Neural crest cell (in vitro differentiated cells): ENCODE measurements at places on chromosomes 4 and X. TPM values are rescaled to one million over a fixed set of nuclear protein-coding genes. Genes with fewer than 3 reads are reported as not detected.

DNA sequence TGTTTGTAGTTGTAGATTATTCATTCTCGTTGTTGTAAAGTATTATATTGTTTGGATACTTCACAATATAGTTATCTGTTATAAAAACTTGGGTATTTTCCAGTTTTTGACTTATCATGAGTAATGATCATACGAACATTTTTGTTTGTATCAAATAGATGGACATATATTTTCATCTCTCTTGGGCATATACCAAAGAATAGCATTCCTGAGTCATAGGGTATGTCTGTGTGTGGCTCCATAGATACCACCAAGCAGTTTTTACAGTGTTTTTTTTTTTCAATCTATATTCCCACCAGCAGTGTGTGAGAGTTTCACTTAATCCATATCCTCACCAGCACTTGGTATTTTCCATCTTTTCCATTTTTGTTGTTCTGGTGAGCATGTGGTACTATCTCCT is 89.7 kb upstream of the RAB40AL start:
- no peak overlapping the region for H3K27ac ChIP-seq
- no peak for DNase-seq
- H3K4me1 ChIP-seq, result no peaks in the 10 kb centered on the region
- no peak overlapping the region for H3K4me3 ChIP-seq
- H3K36me3 ChIP-seq, result peaks cover 5% of the 10 kb centered on the region

PDGFC gene
- 18.9 and 19.1 TPM in 2 replicates for total RNA-seq

DNA sequence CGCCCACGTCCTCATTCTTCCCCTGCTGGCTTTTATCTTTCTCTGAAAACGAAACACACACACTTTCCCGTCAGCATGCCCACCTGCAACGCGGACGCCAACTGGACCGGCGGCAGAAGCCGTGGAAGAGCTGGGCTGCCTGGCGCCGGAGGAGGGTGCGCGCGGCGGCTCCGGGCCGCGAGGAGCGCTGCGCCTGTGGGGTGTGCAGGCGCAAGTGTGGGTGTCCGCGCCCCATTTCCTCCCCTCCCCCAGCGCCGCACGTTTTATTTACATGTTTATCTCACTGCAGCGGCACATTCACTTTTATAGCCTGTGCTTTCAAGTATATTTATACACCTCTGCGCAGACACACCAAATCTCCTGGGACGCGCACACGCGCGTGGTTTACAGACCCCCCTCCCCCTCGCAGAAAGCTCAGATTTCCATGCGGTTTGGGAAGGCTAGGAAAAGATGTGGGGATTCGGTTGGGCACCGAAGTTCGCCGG is 1.5 kb downstream of the PITX2 start:
- peaks cover 33% of the 10 kb centered on the region for H3K4me1 ChIP-seq
- H3K27ac ChIP-seq, result no peak overlapping the region
- H3K27me3 ChIP-seq, result peaks cover 100% of the 10 kb centered on the region

DNA sequence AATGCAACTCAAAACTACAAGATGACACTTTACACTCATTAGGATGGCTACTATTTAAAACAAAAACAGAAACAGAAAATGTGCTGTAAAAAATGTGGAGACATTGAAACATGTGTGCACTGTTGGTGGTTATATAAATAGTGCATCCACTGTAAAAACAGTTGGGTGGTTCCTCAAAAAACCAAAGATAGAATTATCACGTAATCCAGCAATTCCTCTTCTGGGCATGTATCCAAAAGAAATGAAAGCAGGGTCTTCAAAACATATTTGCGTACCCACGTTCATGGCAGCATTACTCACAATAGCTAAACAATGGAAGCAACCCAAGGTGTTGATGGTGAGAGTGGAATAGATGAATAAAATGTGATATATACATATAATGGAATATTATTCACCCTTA is 967.2 kb downstream of the TRAM1L1 start:
- no peaks in the 10 kb centered on the region for H3K27me3 ChIP-seq
- H3K4me3 ChIP-seq, result no peak overlapping the region
- DNase-seq, result no peak
- H3K4me1 ChIP-seq, result no peaks in the 10 kb centered on the region
- H3K27ac ChIP-seq, result no peak overlapping the region

CENPVL2 gene
- 1.3 and 1.6 TPM in 2 replicates for total RNA-seq

SLC34A2 gene
- total RNA-seq, result not detected in 2 replicates

BEND2 gene
- total RNA-seq, result not detected in 2 replicates

ADGRG4 gene
- not detected in 2 replicates for total RNA-seq

DNA sequence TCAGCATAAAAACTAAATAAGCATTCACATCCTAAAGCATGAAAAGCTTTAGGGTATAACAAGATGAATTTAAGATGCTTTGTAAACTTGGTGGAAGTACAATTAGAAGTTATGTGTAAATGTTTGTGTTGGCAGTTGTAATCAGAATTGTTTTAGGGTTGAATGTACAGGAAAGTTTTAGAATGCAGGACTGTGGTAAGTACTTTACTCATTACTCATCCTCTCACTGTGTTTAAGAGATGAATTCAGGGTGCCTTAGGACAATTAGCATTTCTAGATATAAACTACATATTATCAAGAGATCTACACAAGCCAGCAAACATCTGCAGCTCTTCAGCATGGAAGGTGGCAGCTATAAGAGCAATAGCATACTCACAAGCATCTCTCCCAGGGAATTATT is 77.5 kb upstream of the ELOVL6 start:
- peaks cover 14% of the 10 kb centered on the region for H3K4me1 ChIP-seq
- no peaks in the 10 kb centered on the region for H3K36me3 ChIP-seq
- no peak for DNase-seq
- no peak overlapping the region for H3K4me3 ChIP-seq
- H3K27me3 ChIP-seq, result peaks cover 34% of the 10 kb centered on the region

DNA sequence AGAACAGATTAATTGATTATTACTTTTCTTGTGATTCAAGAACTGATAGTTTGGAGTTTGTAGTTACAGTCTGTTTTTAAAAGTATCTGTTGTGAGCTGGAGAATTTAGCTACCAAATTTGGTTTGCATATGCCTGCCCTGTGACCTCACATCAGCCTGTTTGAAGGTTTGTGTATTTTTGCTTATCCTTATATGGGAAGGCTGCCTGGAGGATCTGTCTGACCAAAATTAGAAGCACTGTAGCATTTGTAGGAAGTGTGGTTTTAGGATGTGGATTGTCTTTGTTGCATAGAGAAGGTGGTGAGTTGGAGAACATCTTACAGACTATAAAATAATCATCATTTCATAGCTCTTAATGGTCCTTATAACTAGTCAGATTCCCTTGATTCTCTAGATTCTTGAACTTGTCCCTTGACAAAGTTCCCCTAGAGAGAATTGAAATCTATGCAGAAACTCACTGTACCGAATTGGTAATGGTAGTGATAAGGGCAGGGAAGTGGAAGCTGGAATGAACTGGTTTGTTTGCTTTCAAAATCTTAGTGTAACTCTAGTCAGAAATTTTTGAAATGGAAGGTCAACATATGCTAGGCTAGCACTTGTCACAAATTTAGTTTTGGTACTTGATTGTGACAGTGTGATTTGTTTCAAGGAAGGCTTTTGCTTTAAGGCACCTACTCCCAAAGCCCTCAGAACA is 57.3 kb downstream of the SH3BGRL start:
- H3K27me3 ChIP-seq, result no peaks in the 10 kb centered on the region
- H3K4me1 ChIP-seq, result peaks cover 40% of the 10 kb centered on the region

GPC3 gene
- 29.4 and 30.4 TPM in 2 replicates for total RNA-seq

GRCh38 chrX:119552508-119552907 is 12.7 kb downstream of the STEEP1 start:
- H3K4me1 ChIP-seq, result no peaks in the 10 kb centered on the region
- DNase-seq, result no peak
- peaks cover 7% of the 10 kb centered on the region for H3K36me3 ChIP-seq

- H3K36me3 ChIP-seq, result no peaks in the 10 kb centered on the region
- peaks cover 8% of the 10 kb centered on the region for H3K4me1 ChIP-seq
- no peaks in the 10 kb centered on the region for H3K27me3 ChIP-seq
- no peak for DNase-seq
- no peak overlapping the region for H3K4me3 ChIP-seq
Observed at GRCh38 chr4:154366956-154367355, 124.6 kb downstream of the DCHS2 start.

CACNA1F gene
- total RNA-seq, result 0.05 TPM in 1 of 2 replicates, not detected in the other

SH3RF1 gene
- total RNA-seq, result 18.6 and 21.2 TPM in 2 replicates

DNA sequence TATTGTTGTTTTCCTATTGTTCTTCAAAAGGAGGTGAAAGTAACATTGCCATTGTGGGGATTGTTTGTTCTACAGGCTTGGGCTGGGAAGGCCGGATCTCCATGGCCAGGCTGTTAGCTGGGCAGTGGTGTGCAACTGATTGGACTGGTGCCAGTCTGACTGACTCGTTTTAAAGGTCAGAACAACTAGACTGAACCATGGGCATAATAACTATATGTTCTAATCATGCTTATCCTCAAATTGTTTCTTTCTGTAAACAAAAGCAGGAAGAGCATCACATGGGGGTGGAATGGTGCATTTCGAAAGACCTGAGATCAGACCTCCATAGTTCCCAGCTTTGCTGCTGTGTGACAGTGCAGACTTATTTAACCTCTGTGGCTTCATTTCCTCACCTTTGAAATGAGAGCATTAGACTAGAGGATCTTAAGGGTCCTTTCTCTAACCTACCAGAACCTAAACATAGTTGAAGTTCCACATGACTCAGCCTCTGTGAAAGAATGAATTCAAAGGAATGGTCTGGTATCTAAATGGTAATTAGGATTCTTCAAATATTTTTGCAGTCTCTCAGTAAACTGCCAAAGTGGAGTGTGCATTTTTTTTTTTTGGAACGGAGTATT is 66.7 kb upstream of the PGRMC2 start:
- no peaks in the 10 kb centered on the region for H3K27me3 ChIP-seq
- no peak for DNase-seq
- no peak overlapping the region for H3K27ac ChIP-seq
- peaks cover 15% of the 10 kb centered on the region for H3K4me1 ChIP-seq
- no peak overlapping the region for H3K4me3 ChIP-seq

DNA sequence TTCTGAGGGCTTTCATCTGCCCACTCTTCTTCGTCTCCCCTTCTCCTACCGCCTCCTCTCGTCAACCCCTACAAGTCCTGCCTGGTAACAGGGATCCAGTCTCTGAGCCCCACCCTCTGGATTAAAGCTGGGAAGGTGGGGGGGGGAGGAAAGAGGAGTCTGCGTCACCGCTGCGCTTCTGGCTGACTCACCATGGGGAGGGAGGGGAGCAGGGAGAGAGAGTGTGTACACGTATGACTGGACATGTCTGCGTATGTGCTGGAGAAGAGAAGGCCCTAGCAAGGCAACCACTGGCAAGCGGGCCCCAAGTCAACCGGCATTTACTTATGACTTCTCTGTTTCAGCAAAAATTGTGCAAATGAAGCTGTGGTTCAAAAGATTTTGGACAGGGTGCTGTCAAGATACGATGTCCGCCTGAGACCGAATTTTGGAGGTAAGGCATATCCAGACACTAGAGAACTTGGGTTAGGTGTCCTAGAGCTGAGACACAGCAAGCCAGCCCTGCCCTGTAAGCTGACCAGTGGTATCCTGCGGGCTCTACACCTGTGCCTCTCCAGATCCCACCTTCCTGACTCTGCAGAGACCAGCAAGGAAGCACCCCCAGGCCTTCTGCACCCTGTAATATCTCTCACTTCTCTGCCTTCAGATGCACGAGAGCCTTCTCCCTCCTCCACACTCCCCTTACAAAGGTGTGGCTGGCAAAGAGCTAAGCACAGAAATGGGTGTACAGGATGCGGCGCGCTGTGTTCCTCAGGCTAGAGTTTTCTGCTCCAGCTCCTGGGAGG is 2.5 kb downstream of the GABRQ start:
- no peak overlapping the region for H3K27ac ChIP-seq
- H3K36me3 ChIP-seq, result no peaks in the 10 kb centered on the region
- DNase-seq, result no peak
- no peak overlapping the region for H3K4me3 ChIP-seq
- no peaks in the 10 kb centered on the region for H3K4me1 ChIP-seq
- H3K27me3 ChIP-seq, result peaks cover 59% of the 10 kb centered on the region

TSPAN6 gene
- total RNA-seq, result 69.7 and 71.4 TPM in 2 replicates

NUP62CL gene
- 6.1 and 6.8 TPM in 2 replicates for total RNA-seq

GRCh38 chr4:76250962-76251361 is 559 bp upstream of the FAM47E start:
- DNase-seq, result no peak
- H3K4me3 ChIP-seq, result peak overlapping the region; percentile 84
- H3K4me1 ChIP-seq, result peaks cover 7% of the 10 kb centered on the region
- H3K36me3 ChIP-seq, result no peaks in the 10 kb centered on the region

- H3K36me3 ChIP-seq, result no peaks in the 10 kb centered on the region
- no peak overlapping the region for H3K27ac ChIP-seq
- peaks cover 4% of the 10 kb centered on the region for H3K4me1 ChIP-seq
- peaks cover 2% of the 10 kb centered on the region for H3K27me3 ChIP-seq
- H3K4me3 ChIP-seq, result no peak overlapping the region
Observed at GRCh38 chr4:170035845-170036244, 9.7 kb upstream of the MFAP3L start.

DNA sequence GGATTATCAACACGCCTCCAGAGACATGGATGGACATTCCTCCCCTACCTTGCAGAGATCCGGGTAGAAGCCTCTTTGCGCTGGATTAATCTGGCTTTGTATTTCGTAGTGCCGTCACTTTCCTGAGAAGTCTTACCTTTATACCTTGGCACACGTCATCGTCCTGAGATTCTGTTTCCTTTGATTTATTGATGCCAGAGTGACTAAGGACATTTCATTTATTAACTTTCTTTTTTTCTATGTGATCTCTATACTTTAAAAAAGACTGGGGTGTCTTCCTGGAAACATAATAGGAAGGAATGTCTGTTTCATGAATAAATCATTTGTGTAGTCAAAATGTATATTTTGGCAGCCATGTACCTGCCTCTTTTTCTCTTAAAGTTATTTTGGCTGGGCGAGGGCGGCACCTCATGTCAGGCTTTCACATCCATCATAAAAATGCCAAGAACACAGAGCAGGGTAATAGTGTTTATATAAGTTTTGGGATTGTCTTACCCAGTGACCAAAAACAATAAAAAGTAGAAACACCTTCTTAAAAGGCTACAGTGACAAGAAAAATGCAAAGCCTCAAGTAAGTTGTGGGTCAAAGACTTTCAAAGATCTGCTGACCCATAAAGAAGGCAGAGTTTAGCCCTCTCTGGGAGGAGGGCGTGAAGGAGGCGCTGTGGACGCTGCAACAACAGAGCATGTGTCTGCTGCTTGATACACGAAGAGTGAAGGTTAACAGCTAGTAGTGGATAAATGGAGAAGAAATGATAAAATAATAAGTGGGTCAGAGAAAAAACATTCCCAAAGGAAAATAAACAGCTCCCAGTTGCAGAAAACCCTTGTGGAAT is 124.4 kb downstream of the SHROOM3 start:
- no peak for DNase-seq
- H3K4me1 ChIP-seq, result peaks cover 61% of the 10 kb centered on the region
- H3K27ac ChIP-seq, result peak overlapping the region; percentile 13
- no peaks in the 10 kb centered on the region for H3K27me3 ChIP-seq
- H3K4me3 ChIP-seq, result peak overlapping the region; percentile 29
- H3K36me3 ChIP-seq, result peaks cover 6% of the 10 kb centered on the region

ERAS gene
- total RNA-seq, result 0.49 and 0.50 TPM in 2 replicates

- H3K36me3 ChIP-seq, result no peaks in the 10 kb centered on the region
- no peaks in the 10 kb centered on the region for H3K27me3 ChIP-seq
- no peaks in the 10 kb centered on the region for H3K4me1 ChIP-seq
- no peak overlapping the region for H3K27ac ChIP-seq
Observed at GRCh38 chr4:65393078-65393477, 277.2 kb downstream of the EPHA5 start.
